Stimulated activated CD4-positive, alpha-beta T cell treated with anti-CD3 and anti-CD28 coated beads, Interleukin-15, amount 100 ng/mL, for 24 hours (primary cell): ENCODE measurements at places on chromosomes 11 and 22.

GRCh38 chr11:70415642-70416395 is 17.5 kb downstream of the CTTN start:
- DNase-seq: no peak

DNA sequence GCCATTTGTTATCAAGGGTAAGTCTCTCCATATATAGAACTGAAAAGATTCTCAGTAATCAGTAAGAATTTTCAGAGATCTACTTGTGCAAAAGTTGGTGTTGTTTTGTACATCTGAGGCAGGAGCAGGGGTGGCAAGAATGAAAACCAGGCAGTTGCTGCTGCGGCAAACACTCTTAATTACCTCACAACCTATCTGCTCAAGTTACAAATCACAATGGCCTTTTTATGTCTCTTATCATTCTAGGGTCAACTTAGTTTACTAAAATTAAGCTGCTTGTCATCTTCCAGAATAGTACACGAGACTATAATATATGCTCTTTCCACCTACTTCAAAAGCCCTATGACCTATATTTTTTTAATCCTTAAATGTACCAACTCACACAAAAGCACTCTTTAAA is 14.3 kb upstream of the FSHB start:
- DNase-seq: no peak

GRCh38 chr22:31897842-31898805 is 46.2 kb upstream of the YWHAH start:
- DNase-seq: no peak

DNA sequence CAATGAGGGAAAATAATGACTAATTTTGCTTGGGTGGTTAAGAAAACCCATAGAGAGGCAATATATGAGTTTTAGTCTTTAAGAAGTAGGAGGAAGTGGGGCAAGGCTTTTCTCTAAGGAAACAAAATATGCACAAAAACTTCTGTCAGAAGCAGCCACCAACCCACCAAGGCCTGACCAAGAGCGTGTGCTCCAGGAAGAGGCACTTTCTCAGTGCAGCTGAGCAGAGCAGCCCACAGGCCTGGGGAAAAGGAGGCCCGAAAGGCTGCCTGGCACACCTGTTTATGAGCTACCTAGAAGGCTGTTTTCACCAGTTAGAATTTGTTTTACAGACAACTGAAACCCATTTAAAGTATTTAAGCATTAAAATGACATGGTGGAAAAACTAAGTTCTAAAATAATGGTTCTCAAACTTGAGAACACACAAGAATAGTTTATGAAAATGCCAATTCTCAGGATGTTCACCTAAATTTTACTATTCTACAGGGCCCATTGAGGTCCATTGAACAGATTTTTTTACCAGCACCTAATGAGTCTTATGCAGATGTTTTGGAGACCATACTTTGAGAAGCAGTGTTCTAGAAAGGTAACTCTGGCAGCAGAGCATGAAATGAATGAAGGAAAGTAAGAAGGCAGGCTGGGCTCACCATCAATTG is 160.5 kb upstream of the DDI1 start:
- no peak for DNase-seq

GRCh38 chr22:21606775-21607174 is 23.0 kb downstream of the YDJC start:
- DNase-seq: no peak

- DNase-seq: no peak
Measured at GRCh38 chr11:7775689-7776088, 21.1 kb downstream of the OR5P2 start.

GRCh38 chr22:45770506-45770905 is 98.9 kb downstream of the ATXN10 start:
- DNase-seq: no peak

DNA sequence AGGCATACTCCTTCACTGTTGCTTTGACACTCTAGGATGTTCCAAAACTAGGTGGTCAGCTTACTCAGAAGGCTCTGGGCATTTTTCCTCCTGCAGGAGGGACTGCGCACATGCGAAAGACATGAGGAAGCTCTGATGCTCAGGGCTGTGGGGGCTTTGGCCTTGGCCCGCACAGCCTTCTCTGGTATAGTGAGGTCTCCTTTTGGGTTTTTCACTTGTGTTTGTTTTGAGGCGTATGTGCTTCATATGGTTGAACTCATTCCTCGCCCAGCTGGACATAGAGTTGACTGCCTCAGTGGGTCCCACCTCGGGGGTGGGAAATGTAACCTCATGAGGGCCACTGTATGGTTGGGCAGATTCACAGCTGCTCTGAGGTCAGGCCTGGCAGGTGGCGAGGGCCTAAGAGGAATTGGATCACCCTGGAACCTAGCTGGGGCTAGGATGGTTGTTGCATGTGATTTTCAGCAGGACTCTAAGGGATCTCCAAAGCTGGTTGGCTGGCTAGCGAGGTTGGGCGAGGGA is 63.7 kb downstream of the PTPRJ start:
- DNase-seq: no peak

GRCh38 chr11:34495724-34496377 is 17.7 kb downstream of the ELF5 start:
- DNase-seq: no peak

- no peak for DNase-seq
Measured at GRCh38 chr11:121703201-121703600, 250.4 kb upstream of the SORL1-AS1 start.

DNA sequence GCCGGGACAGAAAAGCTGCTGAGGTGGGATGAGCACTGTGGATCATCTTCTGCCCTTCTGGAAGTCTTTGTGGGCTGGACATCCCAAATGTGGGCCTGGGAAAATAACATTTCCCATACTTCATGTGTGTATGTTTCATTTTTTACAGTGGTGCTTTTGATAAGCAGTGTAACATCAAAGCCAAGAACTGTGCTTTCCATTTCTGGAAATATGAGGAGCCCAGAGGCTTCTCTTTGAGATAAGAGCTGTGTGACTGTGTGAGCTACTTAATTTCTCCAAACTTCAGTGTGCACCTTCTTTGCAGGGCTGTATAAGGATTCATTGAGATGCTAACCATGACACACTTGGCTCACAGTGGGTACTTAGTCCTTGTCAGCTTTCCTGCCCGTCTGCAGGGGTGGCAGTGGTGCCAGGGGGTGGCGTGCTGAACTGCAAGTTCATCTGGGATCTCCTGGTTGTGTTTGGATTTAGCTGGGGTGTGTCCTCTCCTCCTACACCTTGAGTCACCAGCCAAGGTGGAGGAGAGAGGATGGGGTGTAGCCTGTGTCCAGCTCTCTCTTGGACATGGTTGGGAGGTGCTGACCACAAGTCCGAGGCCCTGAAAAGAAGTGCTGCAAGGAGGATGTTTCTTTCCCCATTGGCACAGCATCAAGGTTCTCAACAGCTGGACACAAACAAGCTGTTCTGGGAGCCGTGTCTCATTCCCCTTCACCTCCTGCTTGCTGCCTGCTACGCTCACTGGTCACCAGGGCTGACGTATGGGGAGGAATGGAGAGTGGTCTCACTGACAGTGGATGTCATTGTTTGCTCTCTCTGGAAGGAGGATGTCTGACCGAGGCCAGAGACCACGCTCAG is 139.4 kb downstream of the TEAD1 start:
- no peak for DNase-seq

- no peak for DNase-seq
Measured at GRCh38 chr11:113728814-113729213, 22.7 kb upstream of the TMPRSS5 start.

DNA sequence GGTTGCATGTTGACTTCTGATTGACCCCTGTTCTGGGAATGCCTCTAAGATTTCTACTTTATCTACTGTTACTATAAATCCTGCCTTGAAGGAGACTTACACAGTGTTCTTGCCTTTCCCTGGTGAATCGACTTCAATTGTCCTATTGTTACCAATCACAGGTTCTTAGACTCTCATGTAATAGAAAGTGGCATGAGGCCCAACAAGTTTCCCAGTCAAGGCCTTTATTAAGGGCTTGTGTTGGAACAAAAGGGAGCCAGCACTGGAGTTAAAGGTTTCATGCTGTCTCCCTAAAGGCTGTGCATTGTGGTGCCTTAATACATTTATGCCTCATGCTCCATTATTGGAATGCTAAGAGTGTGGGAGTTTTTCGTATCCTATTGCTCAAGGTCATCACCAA is 23.3 kb downstream of the MS4A2 start:
- no peak for DNase-seq

DNA sequence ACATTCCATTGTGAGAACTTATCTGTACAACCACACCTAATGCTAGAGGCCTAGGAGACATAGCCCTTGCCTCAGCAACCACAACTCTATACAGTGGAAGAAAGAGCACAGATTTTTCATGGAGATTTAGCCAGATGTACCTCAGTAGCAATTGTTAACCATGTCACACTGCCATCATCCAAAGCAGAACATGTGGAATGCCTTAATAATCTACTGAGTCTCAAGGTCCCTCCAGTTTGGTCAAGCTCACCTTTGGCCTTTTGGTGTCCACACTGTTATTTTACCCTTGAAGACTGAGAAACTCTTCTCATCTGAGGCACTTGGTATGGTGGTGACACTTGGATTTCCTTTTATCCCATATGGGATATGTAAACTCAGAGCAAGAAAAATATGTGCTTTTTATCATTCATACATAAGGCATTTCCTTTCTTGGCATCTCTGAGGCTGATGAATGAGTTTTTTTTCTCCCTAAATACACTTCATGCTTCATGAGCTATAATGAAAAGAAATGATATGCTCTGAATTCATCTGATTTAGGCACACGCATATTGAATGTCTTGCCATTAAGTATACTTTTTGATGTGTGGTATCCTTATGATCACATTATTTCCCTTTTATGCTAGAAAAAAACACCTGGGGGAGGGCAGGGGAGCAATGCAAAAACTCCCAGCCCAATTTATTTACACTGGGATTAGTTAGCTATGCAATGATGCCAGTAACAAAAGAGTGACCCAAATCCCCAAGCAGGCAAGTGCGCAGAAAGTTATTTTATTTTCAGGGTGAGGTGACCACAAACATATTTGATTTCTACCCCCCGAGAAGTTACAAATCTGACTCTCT is 63.3 kb upstream of the ME3 start:
- no peak for DNase-seq

GRCh38 chr11:40287916-40288803 is 1171.3 kb downstream of the LRRC4C start:
- no peak for DNase-seq

GRCh38 chr22:44975427-44976262 is 34.2 kb downstream of the PHF21B start:
- peak; percentile 85 for DNase-seq

DNA sequence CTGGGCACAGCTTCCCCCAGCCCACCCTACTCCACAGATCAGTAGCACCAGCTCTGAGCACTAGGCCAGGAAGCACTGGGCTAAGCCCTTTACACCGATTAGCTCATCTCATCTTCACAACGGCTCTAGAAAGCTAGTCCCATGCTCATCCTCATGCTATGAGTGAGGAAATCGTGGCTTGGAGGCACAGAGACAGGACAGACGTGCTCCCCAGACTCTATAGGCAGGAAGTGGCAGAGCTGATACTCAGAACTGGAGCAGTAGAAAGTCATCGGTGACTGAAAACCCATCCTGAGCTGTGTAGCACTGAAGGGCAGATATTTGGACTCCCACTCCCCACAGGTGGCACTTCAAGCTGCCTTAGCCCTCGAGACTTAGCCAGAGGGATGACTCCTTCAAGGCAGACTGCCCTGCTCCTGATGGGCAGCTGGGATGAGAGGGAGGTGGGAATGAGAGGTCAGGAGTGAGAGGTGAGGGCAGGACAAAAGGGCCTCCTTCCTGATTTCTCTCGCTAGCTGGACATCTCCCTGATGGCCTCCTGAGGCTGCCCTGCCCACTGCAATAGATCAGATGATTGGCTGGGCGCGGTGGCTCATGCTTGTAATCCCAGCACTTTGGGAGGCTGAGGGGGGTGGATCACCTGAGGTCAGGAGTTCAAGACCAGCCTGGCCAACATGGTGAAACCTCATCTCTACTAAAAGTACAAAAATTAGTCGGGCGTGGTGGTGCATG is 9.7 kb downstream of the CD5 start:
- peak; percentile 79 for DNase-seq

GRCh38 chr11:111416231-111416960 is 37.3 kb upstream of the POU2AF1 start:
- no peak for DNase-seq

- DNase-seq: no peak
Measured at GRCh38 chr22:22045571-22046335, 63.2 kb upstream of the TOP3B start.

DNA sequence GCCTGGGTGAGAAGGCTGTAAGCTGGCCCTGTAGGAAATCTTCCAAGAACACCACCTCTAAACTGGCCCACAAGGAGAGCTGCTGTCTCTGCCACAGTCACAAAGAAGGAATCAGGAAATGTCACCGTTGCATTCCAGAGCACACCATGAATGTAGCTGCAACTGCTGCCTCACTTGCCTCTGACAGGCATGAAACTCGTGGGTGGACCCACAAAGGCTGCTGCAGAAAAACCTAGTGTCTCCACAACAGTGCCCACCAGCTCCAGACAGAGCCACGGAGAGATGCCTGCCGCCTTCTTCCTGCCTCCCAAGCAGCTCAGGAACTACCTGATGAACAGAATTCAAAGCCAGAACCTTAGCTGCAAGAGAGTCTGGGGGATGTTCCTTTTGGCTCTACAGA is 10.5 kb downstream of the DNAJB13 start:
- DNase-seq: no peak

- peak; percentile 64 for DNase-seq
Measured at GRCh38 chr11:107591378-107592230, 657 bp downstream of the ELMOD1 start.

DNA sequence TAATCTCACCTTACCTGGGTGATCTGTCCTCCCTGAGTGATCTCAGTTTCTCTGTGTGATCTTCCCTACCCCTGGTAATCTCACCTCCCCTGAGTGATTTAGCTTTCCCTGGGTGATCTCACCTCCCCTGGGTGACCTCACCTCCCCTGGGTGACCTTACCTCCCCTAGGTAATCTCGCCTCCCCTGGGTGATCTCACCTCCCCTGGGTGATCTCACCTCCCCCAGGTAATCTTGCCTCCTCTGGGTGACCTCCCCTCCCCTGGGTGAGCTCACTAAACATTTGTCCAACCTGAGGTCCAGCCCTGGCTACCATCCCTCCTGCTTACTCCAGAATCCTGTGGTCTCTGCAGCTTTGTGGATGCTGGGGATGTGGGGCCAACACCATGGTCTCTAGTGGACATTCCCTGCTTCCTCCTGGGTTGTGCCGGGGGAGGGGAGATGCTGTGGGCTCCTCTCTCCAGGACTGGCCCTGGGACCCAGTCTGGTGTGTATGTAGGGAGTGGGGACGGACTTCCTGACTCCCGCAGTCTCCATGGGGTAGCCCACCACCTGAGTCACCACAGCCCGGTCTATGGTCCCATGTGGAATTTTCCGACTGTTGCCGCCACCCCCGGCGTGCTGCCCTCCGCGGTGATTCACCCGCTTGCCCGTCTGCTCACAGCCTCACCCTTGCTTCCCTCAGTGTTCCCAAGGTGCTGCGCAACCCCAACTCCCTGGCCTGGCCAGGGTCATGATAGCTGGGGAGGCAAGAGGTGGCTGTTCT is 9.9 kb downstream of the LSP1 start:
- DNase-seq: no peak
